IPS DF 19.7 (cell line): ENCODE measurements at places on chromosomes 3 and 15.
A peak's percentile ranks its signal among the peaks of the same experiment; 100 is the strongest.

DNA sequence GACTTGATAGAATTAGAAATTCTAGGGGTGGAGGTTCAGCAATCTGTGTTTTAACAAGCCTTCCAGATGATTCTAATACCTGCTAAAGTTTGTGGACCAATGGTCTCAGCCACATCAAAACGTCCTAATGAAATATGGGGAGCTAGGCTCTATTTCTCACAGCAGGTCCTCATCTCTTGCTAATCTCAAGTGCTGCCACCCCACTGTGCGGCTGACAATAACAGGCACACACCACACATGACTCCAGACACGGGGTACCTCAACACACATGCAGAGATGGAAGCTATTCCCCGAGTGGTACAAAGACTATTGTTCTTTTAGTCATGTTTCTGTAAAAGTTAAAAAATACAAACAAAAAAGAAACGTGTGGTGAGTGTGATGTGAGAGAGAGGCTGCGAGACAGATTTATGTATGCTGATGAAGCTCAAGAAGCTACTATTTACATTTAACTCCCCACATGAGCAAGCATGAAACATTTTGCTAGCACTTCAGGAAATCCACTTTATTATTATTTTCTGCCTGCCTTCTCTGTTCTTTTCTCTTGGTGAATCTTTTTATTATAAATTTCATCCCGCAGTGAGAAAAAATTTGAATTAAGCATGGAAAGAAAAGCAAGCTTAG, 405.6 kb downstream of the MAGI1 start:
- DNase-seq = no peak

- no peak for DNase-seq
Observed at GRCh38 chr3:189789432-189789831, 158.2 kb downstream of the TP63 start.

DNA sequence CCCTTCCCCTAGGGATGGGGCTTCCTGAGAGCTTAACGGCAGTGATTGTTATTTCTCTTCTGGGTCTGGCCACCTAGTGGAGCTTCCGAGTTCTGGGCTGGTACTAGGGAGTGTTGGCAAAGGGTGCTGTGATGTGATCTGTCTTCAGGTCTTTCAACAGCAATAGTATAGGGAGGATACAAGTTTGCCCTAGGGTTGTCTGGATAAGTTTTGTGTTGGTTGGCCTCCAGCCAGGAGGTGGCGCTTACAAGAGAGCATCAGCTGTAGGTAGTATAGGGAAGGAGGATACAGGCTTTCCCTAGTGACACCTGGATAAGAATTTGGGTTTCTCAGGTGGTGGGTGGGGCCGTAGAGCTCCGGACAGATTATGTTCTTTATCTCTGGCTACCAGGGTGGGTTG, 19.2 kb upstream of the CPOX start:
- peak; percentile 33 for DNase-seq

GRCh38 chr3:152127058-152127457, 141.7 kb upstream of the MBNL1 start:
- no peak for DNase-seq

DNA sequence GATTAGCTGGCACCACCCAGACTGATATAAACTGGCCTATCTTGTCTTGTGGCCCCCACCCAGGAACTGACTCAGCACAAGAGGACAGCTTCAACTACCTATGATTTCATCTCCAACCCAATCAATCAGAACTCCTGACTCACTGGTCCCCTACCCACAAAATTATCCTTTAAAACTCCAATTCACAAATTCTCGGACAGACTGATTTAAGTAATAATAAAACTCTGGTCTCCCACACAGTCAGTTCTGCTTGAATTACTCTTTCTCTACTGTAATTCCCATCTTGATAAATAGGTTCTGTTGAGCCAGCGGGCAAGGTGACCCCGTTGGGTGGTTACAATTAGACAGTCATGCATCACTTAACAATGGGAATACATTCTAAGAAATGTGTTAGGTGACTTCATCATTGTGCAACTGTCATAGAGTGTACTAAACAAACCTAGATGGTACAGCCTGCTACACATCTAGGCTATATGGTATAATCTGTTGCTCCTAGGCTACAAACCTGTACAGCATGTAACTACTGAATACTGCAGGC, 48.1 kb upstream of the MAP4 start:
- no peak for DNase-seq

GRCh38 chr3:124960105-124960504, 25.6 kb upstream of the MUC13 start:
- no peak for DNase-seq

DNA sequence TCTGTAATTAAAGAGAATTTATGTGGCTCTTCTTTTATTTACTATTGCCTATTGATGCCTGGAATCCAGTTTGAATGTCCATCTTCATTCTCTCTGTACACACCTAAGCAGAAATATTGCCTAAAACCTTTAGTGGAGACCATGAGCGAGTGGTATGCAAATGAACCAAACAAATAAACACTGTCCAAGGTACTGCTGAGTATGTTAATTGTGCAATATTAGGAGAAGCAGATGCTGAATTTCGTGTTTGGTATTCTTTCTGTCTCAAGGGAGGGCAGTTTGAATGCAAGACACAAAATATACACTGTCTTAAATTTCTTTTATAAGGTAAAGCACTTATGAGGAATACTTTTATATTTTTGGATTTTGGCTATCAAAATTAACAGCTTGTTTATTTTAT, 440.9 kb downstream of the RBMS3 start:
- no peak for DNase-seq

GRCh38 chr3:31247850-31248562, 284.7 kb upstream of the STT3B start:
- DNase-seq = no peak

DNA sequence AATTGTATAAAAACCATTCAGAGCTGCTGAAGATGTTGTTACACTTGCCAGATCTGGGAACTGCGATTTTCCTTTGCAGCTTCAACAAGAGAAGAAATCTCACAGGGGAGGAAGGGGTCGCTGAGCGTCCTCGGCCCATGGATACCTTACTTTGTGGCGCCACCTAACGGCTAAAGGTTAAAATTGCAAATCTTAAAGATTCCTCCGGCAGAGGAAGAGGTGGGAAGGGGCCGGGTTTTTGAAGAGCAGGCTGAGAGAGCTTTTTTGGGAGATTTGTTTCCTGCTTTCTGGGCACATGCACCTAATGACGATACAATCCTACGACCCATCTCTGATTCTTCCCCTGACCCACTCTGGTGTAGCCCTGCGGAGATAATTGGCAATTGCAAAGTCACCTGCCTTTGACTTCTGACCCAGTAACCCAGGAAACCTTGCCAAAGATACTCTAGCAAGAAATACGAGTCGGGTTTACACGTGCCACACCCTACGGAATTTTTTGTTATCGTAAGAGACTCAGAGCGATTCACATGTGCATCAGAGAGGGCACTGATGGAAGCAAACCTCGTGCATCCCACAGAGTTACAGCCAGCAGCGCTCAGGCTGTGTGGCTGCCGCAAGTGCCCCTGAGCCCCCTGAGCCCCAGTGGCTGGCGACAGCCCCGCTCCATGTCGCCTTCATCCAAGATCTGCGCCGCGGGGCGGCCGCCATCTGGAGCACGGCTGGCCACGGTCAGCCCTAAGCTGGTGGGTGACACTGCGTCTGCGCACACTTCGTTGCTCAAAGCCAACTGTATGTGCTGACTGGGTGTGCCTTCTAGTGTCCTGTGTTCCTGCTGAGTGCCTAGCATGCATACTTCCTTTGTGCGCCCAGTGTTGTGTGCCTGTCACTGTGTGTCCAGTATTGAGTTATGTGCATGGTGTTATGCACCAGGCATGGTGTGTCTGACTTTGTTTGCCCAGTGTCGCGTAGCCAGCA, 55.2 kb upstream of the CHRNA7 start:
- peak; percentile 20 for DNase-seq

- DNase-seq = peak; percentile 12
Observed at GRCh38 chr3:59374818-59375211, 325.0 kb upstream of the CFAP20DC start.

DNA sequence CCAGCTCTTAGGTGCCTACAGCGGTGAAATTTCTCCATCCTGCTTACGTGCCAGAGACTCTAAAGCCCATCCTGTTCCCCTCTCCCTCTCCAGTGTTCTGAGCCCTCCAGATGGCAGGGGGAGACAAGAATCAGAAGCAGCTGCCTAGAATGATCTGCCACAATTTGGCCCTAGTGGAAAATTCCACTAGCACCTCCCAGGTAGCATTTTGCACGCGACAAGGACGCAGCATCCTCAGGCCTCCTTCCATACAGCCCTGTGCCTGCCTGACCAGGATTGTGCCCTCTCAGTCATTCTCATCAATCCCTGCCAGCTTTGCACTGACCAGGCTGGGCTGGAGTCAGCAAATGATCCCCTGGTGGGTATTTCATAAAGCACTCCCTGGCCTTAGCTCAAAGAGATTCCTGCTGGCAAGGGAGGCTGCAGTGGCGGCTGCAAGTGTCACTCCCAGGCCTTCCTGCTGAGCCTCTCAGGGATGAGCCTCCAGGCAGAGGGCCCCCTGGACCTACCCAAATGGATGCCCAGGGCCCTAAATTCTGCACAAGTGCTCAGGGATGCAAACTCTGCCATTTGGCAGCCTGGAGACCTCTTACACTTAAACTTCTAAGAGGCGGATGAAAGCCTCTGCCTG, 130.2 kb upstream of the ATP2B2 start:
- no peak for DNase-seq

DNA sequence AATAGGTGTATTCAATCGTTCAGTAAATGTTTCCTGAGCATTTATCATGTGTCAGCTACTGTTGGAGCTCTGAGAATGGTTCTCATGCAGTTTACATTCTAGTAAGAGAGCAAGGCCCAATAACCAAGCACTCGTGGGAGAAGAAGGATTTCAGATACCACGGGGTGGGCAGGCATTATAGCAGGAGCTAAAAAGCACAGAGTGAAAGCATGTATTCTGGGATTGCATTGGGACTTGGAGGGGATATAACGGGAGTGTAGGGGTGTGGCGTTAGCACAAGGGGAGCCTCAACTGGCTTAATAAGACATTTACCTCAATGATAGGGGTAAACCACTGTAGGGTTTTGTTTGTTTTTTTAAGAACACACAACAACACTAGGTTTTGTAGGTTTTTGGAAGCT, 1.6 kb upstream of the SIAH2 start:
- no peak for DNase-seq

DNA sequence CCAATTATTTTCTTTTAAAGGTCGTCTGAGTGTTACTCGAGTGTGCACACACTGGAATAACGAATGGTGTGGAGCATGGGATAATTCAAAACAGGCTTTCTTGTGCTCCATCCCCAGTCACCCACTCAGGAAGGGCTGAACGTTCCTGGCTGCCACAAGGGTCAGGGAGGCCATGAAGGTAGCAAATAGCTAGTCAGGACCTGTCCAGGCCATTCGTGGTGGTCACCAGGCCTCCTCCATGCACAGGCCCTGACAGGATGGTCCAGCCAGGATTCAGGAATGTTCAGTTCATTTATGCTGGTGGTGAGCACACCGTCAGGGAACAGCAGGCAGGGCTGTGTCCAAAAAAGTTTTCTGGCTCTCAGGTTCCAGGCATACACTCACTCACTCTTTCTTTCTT, 11.7 kb upstream of the NR2E3 start:
- no peak for DNase-seq

GRCh38 chr3:197599089-197599765, 43.5 kb upstream of the BDH1 start:
- no peak for DNase-seq

- no peak for DNase-seq
Observed at GRCh38 chr3:129504471-129505100, 23.9 kb upstream of the RHO start.

GRCh38 chr3:34394978-34395748, 596.7 kb downstream of the PDCD6IP start:
- DNase-seq = no peak

- no peak for DNase-seq
Observed at GRCh38 chr15:98070137-98070536, 109.6 kb downstream of the ARRDC4 start.

DNA sequence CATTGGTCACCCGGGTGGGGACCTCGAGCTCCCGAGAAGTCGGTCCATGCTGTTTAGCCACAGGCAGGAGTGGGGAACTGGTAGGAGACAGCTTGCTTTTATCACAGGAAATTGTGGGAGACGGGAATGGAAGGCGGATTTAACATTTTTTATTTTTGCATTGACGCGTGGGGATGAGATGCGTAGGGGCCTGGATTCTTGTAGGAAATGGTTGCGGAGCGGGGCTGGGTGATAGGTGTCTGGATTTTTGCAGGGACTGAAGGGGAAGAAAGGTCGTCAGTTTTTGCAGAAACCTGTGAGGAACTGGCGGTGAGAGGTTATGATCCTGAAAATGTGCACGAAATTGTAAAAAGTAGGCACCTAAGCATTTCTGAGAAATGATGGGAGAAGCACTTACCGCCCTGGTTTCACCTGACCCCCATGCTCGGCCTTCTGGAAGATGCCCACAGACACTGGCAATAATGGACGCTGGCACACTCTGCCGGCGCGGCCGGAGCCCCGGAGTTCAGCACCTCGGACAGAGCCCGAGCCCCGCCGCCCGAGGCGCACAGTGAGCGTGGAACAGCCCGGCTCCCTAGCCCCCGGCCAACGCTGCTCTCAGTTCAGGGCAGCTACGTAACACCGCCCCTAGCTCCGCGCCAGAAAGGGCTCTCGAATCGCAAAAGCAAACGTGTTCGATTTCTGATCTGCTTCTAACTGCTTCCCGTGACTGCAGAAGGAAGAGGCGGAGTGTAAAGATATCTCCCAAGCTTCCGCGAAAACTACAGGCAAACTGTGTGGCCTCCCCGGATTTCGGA, 928 bp downstream of the ANKRD34C start:
- peak; percentile 25 for DNase-seq

- no peak for DNase-seq
Observed at GRCh38 chr3:172622916-172623700, 87.8 kb downstream of the NCEH1 start.

DNA sequence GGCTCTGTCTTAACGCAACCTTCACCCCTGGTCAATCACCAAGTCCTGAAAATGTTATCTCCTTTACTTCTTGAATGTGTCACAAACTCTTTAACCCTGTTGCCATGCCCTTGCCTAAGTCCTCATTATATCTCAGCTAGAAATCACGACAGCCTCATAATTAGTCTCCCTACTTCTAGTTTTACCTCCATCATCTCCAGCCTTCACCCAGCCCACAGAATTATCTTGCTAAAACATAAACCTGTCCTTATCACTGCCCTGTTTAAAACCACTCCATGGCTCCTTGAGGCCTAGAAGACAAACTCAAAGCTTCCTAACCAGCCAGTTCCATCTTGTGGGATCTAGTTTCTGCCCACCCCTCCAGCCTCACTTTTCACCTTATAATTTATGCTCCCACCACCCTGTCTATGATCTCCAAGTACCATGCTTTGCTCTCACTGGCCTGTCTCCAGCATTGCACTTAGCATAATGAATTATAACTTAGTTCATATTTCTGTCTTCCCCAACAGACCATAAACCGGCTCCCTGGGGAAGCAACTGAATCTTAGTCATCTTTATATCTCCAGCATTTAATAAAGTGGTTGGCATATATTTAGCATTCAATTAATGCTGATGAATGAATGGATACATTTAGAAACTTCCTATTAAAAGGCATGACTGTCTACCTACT, 39.2 kb downstream of the GPR176 start:
- DNase-seq = no peak

DNA sequence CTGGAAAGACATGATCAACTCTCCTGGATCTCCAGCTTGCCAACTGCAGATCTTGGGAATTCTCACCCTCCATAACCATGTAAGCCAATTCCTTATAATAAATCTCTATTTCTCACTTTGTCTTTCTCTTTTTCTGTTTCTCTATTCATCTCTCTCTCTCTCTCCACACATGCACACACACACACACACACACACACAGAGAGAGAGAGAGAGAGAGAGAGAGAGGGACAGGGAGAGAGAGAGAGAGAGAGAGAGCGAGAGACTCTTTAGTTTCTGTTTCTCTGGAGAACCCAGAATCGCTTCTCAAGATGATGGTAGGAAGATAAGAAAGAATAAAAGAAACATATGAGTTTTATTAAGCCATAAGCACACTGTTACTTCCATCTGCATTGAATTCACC, 111.9 kb downstream of the BCHE start:
- no peak for DNase-seq
